Activated naive CD8-positive, alpha-beta T cell treated with anti-CD3 and anti-CD28 coated beads, Interleukin-2, amount 10 ng/mL, durations not matched to agents 7 days and 5 days (primary cell): ENCODE measurements at places on chromosomes 6 and 20. TPM values are rescaled to one million over a fixed set of nuclear protein-coding genes. Genes with fewer than 3 reads are reported as not detected.

Gene NKAIN4
- not detected for total RNA-seq

Gene C20orf141
- total RNA-seq: not detected

Gene PRDM1
- 21.1 TPM for total RNA-seq

Gene SLC35B2
- total RNA-seq: 28.4 TPM

GRCh38 chr6:38391626-38392579 lies 247.8 kb downstream of the BTBD9 start:
- no peak for DNase-seq
- H3K27me3 ChIP-seq: no peaks in the 10 kb centered on the region
- H3K4me3 ChIP-seq: no peak overlapping the region

DNA sequence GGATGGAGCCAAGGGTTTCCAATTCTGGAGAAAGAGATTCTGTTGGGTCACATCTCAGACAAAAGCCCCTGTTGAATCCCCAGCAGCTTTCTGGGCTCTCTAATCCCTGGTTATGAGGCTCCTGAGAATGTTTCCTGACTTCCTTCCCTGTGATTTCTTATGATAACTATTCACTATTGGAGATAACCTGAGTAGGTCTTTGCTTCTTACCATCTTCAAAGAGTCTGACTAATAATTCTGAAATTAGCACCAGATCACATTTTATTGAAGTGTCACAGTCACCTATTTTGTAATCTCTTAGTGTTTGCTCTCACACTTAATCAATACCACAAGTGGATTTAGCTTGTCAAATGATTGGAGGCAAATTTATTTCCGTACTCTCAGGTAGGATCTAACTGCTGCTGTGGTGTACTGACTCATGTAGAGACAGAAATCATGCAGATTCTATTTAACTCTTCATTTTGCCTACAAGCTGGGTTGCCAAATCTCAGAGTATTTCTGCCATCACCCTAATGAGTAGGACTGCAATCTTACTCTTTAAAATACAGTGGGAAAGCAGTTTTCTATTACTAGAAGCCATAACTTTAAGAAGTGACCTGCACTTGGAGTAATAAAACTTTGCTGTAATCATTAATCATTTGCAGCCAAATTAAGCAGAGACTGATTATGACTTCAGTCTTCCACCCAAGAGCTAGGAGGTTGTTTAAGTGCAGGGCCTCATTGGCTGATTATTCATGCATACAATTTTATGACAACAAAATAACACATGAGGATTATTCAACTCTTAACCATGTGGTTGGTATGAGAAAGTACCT lies 422.1 kb downstream of the EPM2A start:
- no peak overlapping the region for H3K4me3 ChIP-seq
- H3K4me1 ChIP-seq: no peaks in the 10 kb centered on the region
- no peaks in the 10 kb centered on the region for H3K27me3 ChIP-seq

- H3K36me3 ChIP-seq: peaks cover 4% of the 10 kb centered on the region
- H3K27me3 ChIP-seq: no peaks in the 10 kb centered on the region
- DNase-seq: no peak
Measured at GRCh38 chr20:25744261-25744660, 47.6 kb upstream of the ZNF337 start.
